NCI-H446 (cell line): ENCODE measurements at places on chromosomes 16 and 17.

- DNase-seq, result peak; percentile 68
Measured at GRCh38 chr16:85395207-85395912, 217.8 kb upstream of the GSE1 start.

GRCh38 chr17:36935671-36936454 lies 1.4 kb upstream of the LHX1 start:
- no peak for DNase-seq

DNA sequence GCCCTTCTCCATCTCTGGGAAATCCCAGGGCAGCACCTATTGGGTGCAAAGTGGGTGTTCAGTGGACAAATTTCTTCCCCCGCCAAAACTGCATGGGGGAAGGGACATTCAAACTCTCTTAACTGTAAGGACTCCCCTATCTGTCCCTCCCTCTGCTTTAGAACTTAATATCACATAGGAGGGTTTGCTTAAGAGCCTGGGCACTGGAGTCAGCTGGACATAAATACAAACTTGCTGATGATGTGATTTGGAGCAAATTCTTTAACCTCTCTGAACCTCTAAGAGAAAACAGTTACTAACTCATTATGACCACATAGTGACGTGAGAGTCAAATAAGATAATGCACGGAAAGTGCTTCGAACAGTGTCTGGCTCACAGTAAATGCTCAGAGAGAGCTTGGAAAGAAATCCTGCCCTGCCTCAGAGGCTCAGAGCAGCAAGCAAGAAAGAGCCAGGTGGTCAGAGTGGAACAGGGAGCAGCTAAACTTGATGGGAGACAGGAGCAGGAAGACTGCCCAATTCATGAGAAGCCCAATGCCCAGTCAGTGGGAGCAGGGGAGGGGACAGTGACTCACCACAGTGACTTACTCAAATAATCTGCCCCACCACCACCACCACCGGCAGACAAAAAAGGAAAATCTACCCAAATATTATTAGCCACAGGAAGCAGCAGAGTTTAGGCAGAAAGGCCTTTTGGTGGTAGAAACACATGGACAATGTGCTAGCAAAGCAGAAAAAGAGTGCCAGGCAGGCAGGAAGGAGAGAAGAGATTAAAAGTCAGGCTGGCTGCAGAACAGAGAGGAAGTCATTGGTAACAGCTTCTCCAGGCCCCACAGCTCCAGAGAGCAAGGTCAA lies 23.9 kb upstream of the CCL1 start:
- DNase-seq, result no peak

- DNase-seq, result no peak
Measured at GRCh38 chr16:26913851-26914250, 152.9 kb upstream of the C16orf82 start.

- DNase-seq, result no peak
Measured at GRCh38 chr16:75763204-75763603, 36.9 kb upstream of the CPHXL start.

DNA sequence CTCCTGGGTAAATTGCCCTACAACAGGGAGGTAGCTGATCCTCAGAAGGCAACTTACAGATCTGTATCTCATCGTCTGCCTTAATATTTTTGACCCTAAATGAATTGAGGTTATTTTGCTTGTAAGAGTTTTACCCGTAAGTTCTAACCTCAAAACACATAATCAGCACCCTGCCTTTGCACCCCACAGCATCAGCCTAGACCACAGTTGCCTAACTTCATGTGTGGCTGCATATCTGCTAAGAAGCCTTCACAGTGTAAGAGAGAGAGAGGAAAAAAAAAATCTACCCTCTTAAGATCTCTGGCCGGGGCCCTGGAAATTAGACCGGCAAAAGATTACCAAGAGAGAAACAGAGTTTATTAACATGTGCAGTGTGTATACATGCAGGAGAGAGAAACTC lies 76.9 kb downstream of the ARHGAP44 start:
- DNase-seq, result no peak

DNA sequence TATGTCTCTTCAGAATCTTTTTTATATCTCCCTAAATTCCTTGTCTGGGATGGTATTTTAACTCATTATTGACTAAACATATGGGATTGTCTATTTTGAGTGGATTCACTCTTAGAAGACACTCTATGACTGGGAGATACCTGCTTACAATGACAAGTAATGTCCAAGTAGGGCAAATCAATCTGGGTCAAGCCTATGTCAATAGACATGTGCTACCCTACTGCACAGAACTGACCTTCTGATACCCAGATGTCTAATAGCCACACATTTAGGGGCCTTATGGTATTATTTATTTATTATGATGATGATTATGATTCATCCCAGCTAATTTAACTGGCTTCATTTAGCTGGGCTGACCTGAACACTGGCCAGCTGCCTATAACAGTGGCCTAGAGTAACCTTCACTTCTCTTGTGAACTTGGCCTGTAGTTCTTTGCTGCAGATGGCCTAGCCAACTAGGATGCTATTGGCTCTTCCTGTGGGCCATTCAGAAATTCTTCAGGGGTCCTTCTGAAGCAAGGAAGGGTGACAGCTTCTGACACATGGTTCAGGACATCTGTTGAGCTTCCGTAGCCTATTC lies 138.0 kb downstream of the ANKFN1 start:
- no peak for DNase-seq

DNA sequence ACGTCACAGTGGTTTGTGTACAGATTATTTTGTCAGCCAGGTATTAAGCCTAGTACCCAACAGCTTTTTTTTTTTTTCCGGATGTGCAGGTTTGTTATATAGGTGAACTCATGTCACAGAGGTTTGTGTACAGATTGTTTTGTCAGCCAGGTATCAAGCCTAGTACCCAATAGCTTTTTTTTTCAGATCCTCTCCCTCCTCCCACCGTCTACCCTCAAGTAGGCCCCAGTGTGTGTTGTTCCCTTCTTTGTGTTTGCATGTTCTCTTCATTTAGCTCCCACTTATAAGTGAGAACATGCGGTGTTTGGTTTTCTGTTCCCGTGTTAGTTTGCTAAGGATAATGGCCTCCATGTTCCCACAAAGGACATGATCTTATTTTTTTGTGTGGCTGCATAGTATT lies 19.9 kb downstream of the RPTOR start:
- DNase-seq, result no peak

DNA sequence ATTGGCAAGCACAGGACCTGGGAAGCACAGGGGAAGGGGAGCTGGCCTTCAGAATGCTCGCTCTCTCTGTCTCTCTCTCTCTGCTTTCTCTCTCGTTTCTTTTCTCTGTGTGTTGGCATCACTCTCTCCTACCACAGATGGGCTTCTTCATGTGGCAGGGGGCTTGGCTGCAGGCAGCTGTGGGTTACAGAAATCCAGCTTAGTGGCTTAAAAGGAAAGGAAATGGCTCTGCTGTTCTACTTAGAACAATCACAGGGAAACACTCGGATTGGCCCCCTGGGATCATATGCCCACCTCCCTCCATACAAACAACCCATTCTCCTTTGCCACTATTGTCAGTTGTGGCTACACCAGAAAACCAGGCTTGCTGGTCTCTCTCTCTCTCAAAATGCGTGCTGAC lies 20.4 kb downstream of the TBX2 start:
- DNase-seq, result no peak
